Activated T-cell treated with anti-CD3 and anti-CD28 coated beads for 24 hours (primary cell): ENCODE measurements at places on chromosomes 7 and 10.

- DNase-seq: peak; percentile 32
Measured at GRCh38 chr7:140059273-140060242, 3.2 kb downstream of the PARP12 start.

DNA sequence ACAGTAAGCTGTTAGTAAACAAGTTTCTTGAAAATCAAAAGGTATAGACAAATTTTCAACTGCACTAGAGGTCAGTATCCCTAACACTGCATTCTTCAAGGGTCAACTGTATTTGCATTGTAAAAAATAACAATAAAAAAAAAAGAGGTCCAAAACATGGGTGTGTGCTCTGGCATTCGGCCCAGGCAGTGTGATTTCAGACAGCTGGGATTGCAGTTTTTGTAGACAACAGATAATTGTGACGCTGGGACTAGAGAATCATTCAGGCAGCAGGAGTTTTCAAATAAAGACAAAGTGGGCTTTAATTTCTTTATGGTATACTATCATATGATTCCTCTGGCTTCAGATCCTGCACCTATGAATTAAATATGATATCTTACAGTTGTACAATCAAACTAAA, 543.2 kb upstream of the SEMA3D start:
- no peak for DNase-seq

GRCh38 chr10:70651661-70652060, 20.6 kb upstream of the ADAMTS14 start:
- DNase-seq: no peak

DNA sequence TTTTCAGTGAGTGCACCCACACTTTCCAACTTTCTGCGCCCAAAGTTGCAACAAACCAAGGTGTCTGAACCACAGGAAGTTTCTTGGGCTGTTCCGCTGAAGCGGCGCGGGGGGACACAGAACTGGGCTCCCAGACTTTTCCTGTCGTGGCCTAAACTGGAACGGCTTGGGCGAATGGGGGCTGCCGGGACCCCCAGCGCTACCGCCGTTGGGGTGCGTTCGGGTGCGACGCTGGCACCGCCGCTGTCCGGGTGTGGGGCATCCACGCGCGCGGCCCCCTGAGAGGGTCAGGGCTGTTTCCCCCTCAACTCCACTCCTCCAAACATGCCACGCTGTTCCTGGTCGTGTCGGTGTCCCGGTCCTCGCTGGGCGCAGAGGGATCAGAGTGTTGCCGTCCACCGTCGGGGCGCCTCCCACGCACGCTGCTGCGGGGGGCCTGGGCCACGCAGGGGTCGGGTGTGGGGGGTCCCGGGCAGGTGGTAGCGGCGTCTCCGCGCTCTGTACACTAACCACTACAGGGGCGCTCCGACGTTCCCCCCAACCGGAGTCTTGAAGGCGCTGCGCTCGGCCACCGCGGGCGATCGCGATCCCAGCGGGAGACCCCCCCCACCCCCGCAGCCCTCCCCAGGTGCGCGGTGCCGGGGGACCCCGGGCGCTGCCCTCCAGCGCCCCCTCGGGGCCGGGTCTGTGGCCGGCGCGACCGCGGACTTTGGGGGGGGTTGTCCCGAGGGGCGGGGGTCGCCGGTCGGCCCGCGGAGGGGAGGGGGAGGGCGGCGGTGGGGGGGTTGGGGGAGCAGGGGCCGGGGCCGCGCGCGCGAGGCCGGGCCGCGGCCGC, 2.2 kb upstream of the CUX1 start:
- peak; percentile 49 for DNase-seq

GRCh38 chr10:103757531-103758293, 97.7 kb downstream of the SH3PXD2A start:
- DNase-seq: peak; percentile 66
